NCI-H187 (cell line): ENCODE measurements at places on chromosomes 4 and X.

GRCh38 chr4:88159229-88159725 is 838 bp upstream of the ABCG2 start:
- no peak for DNase-seq

DNA sequence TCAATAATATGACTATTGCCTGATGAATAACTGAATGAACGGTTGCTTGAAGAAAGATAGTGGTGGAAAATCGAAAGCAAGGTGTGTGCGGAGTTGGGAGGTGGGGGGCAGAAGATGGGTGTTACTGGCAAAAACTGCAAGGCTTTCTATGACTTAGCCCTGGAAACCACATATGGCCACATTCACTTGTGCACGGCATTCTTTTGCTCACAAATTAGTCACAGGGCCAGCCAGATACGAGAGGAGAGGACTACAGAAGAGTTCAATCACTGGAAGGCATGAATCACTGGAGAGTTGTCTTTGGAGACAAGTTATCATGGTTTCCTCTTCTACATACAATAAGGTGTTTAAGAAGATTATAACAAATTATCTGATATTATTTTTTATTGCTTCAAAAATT is 626.5 kb upstream of the CPEB2 start:
- no peak for DNase-seq

DNA sequence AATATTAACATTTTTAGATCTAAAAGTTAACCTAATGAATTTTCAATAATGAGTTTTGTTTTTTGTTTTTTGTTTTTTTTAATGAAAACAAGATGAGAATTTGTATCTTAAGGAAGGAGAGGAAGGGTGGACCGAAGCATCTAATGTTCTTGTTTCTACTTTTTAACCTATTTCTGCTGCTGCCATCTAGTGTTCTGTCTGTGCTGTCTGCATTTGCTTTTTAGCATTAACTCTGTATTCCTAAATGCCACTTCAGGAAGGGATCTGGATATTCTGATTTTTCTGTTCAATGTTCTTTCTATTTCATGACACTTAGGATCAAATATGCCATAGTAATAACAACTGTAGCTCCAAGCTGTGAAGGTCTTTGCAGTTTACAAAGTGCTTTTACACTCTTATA is 161.7 kb downstream of the BRWD3 start:
- no peak for DNase-seq

DNA sequence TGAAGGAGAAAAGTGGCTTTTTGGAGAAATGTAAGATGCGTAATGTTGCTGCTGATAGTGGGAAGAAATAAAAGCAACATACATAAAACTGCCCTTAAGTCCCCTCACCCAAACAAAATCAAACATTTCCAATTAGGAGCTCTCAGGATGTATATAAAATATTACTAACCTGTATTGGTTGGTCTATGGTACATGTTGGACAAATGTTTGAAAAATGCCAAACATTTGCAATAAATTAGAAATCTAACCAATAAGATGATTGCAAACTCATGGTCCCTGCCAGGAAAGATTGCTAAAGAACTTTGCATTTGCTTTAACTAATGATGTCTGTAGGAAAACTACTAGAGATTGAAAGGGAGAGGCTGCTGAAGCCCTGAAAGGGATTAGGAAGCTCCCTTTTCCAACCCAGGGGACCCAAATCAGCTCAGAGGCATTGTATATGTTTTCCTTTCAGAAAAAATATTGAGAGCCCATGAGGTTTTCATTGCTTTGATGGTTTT is 1.8 kb downstream of the SFRP2 start:
- DNase-seq = no peak

DNA sequence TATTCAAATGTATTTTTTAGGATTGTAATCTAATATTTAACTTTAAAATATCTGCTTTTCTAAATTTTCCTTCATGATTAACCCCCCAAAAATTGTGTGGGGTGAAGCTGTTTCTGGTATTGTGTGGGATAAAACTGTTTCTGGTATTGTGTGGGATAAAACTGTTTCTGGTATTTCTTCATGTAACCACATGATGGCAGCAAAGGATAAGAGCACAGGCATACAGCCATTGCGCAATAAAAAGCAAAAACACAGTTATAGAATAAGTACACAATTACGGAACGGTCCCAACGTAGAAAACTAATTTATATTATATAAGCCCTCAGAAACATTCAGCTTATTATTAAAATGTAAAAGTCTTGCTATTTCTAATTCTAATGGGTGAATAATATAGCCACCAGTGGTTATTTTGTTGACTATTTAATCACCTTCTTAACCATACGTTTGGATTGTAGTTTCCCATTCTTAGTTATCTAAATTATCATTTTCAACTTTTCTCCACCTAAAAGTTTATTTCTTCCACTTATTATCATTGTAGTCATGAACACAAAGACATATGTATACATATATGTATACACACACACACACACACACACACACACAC is 333.9 kb upstream of the FSTL5 start:
- DNase-seq = no peak

GRCh38 chrX:153818571-153819383 is 11.6 kb downstream of the PDZD4 start:
- peak; percentile 46 for DNase-seq

DNA sequence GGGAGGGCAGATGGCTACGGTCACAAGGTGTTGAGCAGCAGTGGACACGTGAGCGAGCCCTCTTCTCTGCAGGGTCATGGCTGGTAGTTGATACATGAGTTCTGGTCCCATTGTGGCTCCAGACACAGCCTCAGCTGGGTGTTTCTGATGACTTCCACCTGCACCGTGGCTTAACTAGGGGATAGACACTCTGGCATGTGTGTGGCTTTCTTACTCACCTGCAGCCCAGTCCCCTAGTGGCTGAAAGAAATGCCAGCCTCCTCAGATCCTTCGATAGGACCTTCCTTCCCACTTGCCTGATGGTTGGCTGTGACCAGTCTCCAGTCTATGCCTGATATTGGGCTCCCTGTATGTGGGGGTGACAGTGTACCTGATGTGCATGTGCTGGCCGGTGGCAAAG is 5.0 kb downstream of the GPR78 start:
- no peak for DNase-seq

- DNase-seq = no peak
These were observed 35.7 kb upstream of the HGFAC start for GRCh38 chr4:3406021-3406420.

DNA sequence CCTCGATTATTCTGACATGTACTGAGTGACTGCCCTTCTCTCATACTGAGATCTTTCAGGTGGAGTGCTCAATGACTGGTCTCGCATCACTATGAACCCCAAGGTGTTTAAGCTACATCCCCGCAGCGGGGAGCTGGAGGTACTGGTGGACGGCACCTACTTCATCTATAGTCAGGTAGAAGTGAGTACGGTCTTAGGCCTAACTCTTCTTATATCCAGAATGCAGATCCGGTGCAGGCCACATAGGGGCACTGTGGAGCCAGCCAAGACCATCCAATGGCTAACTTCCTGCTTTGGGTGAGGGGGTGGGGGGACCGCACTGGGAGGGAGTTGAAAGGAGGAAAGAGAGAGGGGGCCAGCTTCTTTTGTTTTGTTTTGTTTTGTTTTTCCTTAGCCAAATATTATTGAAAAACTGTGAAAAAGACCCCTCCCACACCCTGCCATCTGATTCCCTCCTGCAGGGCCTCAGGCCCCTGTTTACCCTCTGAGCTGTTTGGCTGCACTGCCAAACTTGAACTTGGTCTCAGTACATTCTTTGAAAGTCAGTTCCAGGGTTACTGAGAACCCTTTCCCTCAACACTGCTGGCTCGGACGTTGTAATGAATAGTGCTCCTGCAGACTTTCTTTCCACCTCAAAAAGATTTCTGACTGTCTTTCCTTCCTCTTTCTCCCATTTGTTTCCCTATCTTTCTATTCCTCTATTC is 16.2 kb downstream of the AWAT2 start:
- no peak for DNase-seq

GRCh38 chr4:15042529-15043167 is 40.4 kb downstream of the CPEB2 start:
- no peak for DNase-seq

GRCh38 chrX:1231850-1232465 is 19.5 kb upstream of the CRLF2 start:
- no peak for DNase-seq

DNA sequence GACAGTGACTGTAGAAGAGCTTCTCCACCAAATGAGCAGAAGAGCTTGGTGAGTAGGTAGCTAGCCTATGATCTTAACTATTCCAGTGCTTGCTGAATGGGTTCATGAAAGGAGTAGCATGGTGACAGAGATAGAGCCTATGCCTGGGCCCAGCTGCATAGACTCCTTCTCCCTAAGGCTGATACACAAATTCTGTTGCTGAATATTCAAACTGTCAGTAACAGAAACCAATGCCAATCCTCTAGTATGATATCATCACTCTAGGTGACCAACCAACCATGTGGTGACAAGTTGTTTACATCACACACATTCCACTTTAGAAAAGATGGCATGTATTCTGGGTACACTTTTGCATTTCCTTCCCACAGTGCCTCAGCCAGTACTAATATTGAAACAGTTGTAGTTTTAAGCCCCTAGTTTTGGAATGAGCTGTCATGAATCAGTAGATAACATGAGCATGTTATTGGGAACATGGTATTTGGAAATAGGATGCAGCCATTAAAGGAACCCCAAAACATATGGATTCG is 103.4 kb upstream of the GRXCR1 start:
- DNase-seq = no peak

DNA sequence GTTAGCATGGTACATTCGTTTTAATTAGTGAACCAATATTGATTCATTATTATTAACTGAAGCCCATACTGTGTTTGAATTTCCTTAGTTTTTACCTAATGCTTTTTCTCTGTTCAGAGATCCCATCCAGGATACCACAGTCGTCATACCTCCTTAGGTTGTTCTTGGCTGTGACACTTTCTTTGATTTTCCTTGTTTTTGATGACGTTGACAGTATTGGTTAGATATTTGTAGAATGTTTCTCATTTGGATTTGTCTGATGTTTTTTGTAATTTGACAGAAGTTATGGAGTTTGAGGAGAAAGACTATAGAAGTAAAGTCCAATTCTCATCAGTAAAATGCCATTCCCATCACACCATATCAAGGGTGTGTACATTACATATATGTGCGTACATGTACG is 16.2 kb upstream of the RAP2C start:
- DNase-seq = no peak

DNA sequence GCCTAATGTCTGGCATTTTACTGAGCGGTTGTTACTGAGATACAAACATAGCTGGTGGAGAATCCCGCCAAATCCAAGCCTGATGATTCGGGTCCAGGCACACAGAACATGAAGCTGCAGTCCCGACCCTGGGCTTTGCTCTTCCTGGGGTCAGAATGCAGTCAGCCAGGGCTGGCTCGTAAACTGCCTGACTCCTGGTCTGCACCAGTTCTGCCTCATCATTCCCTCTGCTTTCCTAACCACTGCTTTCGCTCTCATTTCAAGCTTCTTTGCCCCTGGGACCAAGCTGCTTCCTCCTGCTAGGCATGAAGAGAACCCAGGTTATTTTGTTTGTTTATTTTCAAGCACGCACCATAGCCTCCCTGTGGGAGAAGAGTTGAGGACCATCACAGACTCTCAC is 39.3 kb downstream of the GATB start:
- DNase-seq = peak; percentile 47

DNA sequence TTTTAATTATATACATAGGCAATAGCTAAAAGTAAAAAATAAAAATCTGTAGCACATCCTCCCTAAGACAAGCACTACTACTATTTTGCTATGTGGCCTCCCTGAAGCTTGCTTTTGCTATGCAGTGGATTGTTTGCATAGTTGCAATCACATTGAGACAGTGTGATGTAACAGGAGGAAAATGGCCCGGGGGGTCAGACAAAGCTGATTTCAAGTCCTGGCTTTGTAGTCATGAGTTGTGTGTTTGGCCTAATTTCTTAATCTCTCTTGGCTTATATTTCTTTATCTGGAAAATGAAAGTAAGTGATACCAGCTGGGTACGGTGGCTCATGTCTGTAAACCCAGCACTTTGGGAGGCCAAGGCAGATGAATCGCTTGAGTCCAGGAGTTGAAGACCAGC is 166.6 kb downstream of the LHFPL1 start:
- DNase-seq = no peak

- no peak for DNase-seq
These were observed 538.1 kb downstream of the STIM2 start for GRCh38 chr4:27398631-27399310.

DNA sequence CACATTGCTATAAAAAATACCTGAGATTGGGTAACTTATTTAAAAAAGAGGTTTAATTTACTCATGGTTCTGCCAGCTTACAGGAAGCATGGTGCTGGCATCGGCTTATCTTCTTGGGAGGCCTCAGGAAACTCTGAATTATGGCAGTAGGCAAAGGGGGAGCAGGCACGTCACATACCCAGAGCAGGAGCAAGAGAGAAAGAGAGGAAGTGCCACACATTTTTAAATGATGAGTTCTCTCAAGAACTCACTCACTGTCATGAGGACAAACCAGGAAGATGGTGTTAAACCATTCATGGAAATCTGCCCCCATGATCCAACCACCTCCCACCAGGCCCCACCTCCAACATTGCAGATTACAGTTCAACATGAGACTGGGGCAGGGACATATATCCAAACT is 10.0 kb upstream of the AFF1 start:
- DNase-seq = no peak

GRCh38 chr4:16627999-16628398 is 270.4 kb downstream of the LDB2 start:
- no peak for DNase-seq

DNA sequence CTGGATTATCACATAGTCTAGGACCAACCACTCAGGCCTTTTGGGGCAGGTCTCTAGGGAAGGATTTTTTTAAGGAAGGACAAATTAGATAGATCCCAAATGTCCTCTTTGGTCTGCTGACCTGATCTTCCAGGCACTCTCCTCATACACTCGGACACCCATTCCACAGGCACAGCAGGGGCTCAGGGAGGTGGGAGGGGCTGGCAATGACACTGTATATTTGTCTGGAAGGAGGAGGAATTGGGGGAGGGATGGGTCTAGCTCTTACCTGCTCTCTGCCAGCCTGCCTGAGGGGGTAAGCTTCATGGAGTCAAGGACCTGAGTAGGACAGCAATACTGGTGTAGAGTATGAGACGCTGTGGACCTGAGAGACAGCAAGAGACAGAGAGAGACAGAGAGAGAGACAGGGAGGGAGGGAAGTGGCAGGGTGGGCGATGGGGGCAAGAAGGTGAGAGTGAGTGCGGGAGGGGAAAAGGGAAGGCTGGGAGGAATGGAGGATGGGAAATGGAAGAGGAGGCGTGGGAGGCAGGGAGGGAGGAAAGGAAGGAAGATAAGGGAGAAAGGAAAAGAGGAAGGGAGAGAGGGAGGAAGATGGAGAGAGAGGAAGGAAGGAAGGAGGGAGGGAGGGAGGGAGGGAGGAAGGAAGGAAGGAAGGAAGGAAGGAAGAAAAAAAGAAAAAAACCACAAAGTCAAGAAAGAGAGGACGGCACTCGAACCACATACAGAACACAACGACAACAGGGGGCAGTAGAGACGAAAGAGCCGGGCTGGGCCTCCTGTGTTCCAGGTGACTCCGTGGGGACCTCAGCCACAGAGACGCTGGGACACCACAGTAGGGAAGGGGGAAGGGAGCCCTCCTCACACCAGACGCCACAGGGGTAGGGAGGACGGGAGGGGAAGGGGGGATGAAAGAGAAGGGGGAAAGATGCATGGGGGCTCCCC is 1.8 kb downstream of the IQSEC2 start:
- no peak for DNase-seq
